Activated CD8-positive, alpha-beta memory T cell treated with anti-CD3 and anti-CD28 coated beads for 1 hour (primary cell): ENCODE measurements at places on chromosomes 4 and X.

GRCh38 chr4:176303938-176304337 is 15.8 kb upstream of the SPCS3 start:
- DNase-seq, result no peak

DNA sequence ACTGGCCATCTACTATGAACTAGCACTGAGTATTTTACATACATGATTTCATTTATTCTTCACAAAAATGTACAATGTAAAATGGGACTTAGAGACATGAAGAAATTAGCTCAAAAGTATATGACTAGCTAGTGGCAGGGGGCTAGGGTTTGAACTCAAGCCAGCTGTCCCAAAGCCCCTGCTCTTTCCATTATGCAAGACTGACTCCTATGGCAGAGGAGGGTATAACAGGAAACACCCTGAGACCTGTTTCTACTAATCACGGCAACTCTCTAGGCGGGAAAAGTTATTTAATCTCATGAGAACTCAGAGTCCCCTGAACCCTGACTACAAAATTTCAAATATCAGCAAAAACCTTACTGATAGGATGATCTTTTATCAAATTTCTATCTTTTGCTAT is 150.6 kb downstream of the PRDM5 start:
- DNase-seq, result no peak

- DNase-seq, result no peak
Observed at GRCh38 chrX:120294651-120295050, 16.6 kb downstream of the TMEM255A start.

DNA sequence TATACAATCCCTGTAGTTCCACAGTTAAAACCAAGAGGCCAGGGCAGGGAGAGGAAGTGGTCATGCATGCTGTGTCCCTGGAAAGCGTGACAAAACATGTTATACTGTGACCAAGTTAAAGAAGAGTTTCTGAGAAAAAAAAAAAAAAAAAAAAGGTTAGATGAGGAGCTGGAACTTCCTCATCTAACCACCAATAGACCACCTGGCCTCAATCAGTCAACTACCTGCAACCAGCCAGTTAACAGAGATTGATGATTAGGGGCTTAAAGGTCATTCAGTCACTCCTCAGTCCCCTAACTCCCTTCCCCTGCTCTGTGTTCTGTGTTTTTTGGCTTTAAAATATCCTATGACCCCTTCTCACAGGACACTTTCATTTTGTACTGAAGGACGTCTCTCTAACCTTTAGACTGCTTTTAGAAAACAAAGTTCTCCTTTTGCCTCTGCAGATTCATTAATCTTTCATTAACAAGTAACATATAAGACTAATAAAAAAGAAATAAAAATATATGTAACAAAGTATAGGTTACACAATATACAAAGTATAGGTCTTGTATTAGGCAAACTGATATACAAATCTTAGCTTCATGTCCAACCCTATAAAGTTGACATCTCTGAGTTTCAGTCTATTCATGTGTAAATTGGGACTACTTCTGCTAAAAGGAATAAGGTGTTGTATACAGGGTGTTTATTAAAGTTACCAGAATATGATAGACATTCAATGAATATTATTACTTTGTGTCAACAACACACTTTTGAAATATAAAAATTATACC is 179.1 kb upstream of the NDST4 start:
- no peak for DNase-seq

DNA sequence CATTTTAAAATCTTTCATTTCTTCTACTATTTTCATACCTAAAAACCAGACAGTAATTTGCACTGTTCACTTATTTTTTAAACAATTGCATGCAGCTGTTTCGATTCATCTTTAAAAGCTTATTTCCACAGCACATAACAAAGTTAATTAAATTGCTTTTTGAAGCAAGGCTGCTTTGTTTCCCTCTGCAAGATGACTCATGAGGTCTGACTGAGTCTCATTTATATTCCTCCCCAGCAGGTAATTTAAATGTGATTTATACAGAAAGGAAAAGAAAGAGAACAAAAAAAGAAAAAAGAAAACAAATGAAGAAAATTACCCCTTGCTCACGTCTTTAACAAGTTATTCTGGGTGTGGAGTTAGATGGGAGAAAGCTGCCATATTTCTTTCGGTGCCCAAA is 22.8 kb downstream of the VMA21 start:
- DNase-seq, result no peak

DNA sequence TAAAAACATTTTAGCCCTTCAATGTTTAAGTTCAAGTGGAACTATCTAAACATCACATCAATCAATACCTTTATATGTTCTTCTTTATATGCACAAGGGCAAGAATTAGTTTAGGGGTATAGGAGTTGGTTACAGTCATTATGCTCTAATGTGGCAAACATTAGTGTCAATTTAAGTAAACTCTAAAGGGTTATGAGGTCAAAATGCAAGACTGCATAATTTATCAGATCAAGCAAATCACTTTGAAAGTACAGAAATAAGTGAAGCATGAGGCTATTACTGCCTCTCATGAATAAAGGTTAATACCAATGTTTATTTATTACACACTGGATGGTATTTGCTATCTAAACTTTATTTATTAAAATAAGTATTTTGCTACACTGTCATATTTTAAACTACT is 59.7 kb downstream of the MAB21L2 start:
- DNase-seq, result no peak

- no peak for DNase-seq
Observed at GRCh38 chrX:15856222-15856587, 1.6 kb upstream of the AP1S2 start.

DNA sequence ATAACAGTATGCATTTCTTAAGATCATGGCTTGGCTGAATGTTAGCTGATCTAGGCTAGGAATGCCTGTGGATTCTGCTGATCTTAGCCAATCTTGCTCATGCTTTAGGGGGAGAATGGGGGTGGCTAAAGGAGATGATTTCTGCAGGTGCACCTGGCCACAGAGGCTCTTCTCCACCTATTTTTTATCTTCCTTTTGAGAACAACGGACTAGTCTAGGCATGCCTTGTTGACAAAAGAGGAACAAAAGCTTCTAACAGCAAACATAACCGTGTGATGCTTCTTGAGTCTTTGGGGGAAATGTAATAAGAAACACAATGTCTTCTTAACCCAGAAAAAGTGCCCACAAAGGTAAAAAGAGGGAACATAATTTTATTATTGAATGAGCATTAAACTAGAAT is 743.5 kb downstream of the ARAP2 start:
- DNase-seq, result no peak

GRCh38 chrX:130826249-130826648 is 76.8 kb downstream of the ENOX2 start:
- DNase-seq, result no peak

DNA sequence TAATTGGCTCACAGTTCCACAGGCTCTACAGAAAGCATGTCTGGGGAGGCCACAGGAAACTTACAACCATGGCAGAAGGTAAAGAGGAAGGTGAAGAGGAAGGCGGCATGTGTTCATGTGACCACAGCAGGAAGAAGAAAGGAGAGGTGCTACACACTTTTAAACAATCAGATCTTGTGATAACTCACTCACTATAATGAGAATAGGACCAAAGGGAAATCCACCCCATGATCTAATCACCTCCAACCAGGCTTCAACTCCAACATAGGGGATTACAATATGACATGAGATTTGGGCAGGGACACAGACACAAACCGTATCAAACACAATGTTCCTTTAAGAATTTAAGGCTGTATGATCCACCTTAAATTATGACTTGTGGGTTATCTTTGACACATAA is 10.5 kb upstream of the PGM2 start:
- no peak for DNase-seq

DNA sequence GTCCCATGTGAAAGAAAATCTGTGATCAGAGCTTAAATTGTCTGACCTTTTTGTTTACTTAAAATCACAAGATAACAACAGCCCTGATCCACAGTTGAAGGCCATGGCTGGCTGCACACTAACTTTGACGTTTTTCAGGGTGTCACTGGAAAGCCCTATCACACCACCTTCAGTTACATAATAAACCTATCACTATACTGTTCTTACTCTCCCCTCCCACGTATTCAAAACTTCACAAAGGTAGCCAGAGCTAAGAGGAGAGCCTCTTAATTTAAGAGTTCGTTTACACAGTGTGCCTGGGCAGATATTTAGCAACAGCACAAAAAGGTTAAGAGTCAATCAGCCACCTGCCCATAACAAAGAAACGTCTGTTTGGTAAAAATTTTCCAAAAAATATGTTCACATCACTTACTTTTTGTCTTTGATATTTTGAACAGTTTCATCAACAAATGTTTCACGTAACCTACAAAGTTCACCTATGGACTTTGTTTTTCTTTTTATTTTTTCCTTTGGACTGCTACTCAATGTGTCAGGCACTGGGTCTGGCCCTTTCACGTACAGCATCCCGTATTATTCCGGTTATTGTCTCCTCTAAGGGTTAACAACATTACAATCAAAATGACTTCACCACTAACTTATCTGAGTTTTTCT is 25.0 kb downstream of the RFC1 start:
- DNase-seq, result no peak

- DNase-seq, result no peak
Observed at GRCh38 chrX:10582945-10583344, 37.4 kb downstream of the MID1 start.

GRCh38 chr4:101128473-101128872 is 218.9 kb downstream of the PPP3CA start:
- no peak for DNase-seq

GRCh38 chrX:46072791-46073190 is 472.4 kb downstream of the ZNF674 start:
- no peak for DNase-seq
